NCI-H2029 (cell line): ENCODE measurements at places on chromosomes 1 and 21.

DNA sequence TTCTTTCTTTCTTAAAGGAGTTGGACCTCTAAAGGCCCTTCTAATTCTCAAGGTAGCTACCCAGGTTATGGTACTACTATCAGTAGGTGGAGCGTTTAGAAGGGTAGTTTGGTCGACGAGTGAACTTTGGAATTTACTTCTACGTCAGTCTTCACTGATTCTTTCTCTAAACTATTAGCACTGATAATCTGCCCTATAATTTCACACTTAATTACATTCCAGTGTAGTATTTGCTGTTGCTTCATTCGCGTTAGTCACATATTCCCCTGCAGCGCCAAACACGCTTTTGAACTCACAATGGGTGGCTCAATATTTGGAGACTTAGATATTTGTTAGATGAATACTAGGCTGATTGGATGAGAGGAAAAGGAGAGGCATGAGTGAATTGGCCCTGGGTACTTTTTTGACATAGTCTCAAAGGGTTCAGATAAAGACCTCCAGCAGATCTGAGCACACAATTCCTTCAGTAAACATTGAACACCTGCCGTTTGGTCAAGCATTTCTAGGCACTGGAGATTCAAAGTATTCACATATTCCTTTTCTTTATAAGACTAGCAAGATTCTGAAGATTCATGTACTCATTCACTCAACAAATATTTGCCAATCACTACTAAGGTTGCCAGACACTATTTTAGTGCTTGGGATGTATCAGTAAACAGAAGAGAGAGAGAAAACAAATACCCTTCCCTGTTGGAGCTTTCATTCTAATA lies 929 bp upstream of the FOXJ3 start:
- DNase-seq, result peak; percentile 91

DNA sequence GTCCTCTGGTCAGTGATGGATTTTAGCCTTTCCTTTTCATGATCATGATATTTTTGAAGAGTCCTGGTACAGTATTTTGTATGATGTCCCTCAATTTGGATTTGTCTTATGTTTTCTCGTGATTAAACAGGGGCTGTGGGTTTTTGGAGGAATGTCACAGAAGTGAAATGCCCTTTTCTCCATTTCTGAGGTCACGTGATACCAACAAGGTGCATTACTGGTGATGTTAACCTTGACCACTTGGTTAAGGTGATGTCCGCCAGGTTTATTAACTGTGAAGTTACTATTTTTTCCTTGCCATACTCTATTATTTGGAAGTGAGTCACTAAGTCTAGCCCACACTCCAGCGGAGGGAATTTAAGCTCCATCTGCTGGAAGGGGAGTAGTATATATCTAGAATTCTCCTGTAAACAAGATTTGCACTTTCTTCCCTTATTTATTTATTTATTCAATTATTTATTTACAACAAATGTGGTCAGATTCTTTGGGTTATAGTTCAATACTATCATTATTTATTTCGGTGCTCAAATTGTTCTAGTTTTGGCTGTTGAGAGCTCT lies 123.4 kb downstream of the HIVEP3 start:
- DNase-seq, result no peak

- DNase-seq, result peak; percentile 16
Measured at GRCh38 chr1:14970115-14970798, 183.3 kb upstream of the TMEM51 start.

GRCh38 chr1:73181190-73181540 lies 898.8 kb upstream of the NEGR1 start:
- no peak for DNase-seq

GRCh38 chr1:172699111-172699510 lies 40.2 kb downstream of the FASLG start:
- DNase-seq, result no peak

DNA sequence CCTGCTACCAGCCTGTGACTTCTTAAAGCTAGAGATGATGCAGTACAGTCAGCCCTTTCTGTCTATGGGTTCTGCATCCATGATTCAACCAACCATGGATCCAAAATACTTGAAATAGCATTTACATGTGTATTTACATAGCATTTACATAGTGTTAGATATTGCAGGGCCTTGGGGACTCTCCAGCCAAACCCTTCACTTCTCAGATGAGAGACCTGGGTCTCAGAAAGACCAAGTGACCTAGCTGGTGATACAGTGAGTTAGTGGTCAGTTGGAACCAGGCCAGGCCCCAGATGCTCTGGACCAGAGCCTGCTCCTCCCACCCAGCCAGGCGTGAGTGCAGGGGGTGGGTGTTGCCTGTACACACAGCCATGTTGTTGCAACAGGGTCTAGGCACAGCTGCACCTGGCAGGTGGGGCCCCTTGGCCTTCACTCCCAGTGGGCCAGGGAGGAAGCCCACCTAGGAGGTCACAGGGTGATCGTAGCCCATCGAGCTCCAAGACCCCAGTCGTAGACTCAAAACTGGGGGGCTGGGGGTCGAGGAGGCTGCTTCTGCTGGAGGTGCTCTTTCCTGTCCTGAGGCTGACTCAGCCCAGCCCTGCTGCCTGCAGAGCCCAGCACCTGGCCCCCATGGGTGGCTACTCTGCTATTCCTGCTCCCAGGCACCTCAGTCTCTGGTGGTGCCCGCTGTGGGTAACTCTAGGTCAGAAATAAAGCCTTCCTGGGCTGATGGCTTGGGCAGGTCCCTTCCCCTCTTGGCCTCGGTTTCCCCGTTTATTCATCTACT lies 7.7 kb downstream of the TMEM61 start:
- DNase-seq, result no peak

GRCh38 chr21:38921511-38922251 lies 116.0 kb downstream of the ETS2 start:
- no peak for DNase-seq

GRCh38 chr1:26278724-26279455 lies 996 bp upstream of the SH3BGRL3 start:
- no peak for DNase-seq

DNA sequence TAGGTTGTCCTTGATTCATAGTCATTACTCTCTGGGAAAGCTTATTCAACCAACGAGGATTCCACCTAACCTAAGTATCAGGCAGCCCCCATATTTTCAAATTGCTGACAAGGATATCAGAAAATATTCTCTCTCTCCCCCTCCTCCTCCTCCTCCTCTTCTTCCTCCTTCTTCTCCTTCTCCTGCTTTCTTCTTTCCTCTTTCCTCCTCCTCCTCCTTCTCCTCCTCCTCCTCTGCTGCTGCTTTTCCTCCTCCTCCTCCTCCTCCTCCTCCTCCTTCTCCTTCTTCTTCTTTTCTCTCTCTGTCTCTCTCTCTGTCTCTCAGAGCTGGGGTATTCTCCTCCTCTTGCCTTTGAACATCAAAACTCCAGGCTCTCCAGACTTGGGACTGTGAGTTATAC lies 2.5 kb upstream of the IGSF9 start:
- DNase-seq, result no peak

DNA sequence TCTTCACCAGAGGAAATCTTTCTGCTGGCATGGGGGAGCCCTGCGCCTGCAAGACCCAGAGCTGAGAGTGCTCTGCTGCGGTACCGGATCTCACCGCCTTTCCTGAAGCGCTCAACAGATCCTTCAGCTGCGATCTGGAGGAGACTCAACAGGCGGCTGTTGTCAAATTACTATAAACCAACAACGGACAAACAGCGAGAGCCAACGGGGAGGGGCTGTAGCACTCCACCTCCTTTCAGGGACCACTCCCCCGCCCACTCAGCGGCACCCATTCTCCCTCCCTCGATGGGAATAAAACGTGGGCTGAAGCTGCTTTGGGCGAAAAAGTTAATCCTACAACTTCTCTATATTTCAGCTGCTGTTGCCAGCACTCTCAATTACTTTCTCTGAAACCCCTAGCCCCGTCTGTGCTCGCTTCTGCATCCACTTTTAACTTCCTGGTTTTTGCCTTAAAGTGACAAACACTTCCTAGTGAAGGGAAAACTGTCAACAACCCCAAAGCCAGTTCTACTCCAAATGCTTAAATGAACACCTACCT lies at the start of gene FMO5:
Gene FMO5 (minus strand): TSS at position 147 of the 538 bp plus-strand sequence. CDS start 310 bp downstream, outside the sequence.
- DNase-seq, result peak; percentile 73

DNA sequence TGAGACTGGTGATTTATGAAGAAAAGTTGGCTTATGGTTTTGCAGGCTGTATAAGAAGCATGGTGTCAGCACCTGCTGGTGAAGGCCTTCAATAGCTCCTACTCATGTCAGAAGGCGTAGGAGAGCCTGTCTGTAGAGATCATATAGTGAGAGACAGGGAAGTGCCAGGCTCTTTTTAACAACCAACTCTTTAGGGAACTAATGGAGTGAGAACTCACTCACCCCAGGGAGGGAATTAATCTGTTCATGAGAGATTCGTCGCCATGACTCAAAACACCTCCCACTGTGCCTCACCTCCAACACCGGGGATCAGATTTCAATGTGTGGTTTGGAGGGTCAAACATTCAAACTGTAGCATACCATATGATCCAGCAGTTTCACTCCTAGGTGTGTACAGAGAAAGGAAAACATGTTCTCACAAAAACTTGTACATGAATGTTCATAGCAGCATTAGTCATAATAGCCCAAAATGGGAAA lies 72.6 kb downstream of the TTC3 start:
- DNase-seq, result no peak

- DNase-seq, result no peak
Measured at GRCh38 chr1:41920658-41921057, 1.9 kb upstream of the HIVEP3 start.

DNA sequence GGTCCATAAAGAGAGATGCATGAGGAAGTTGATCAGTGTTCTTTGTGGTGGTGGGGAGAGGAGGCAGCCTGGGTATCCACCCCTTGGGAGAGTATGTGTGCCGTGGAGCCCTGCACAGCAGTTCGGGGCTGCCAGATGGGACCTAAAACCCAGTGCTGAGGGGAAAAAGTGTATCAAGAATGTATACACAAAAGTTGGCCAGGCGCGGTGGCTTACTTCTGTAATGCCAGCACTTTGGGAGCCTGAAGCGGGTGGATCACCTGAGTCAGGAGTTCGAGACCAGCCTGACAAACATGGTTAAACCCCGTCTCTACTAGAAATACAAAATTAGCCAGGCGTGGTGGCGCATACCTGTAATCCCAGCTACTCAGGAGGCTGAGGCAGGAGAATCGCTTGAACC lies 4.1 kb upstream of the TTC4 start:
- DNase-seq, result no peak

DNA sequence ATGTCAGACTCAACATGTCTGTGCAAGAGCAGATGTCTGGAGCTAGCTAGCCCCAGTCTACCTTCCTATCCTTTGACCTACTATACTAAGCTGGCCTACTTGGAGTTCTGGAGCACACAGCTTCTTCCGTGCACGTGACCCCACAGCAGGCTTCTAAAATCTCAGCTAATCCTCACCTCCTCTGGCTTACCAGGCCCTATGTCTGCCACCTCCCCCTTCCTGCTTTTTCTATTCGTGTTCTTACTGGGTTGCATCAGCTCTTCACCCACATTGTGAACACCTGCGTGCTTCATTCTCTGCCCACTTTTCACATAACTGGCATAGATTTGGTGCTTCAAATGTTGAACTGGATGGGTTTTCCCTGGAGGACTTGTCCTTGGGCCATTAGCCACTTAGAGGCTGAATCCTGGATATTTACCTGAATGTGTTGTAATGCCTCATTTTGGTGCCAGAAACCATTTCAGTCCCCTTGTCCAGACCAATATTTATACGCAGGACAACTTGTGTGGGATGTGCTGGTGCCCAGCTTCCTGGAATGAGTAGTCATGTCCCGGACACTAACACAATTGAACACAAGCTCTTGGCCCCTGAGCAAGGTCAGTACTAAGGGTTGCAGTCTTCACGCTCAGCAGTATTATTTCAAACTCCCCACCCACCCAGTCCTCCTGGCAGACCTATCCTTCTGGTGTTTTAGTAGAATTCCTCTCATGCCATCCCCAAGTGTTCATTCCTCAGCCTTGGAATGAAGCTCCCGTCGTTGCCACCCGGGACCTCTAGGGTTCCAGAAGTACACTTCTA lies 24.0 kb downstream of the TENT5C start:
- DNase-seq, result no peak

DNA sequence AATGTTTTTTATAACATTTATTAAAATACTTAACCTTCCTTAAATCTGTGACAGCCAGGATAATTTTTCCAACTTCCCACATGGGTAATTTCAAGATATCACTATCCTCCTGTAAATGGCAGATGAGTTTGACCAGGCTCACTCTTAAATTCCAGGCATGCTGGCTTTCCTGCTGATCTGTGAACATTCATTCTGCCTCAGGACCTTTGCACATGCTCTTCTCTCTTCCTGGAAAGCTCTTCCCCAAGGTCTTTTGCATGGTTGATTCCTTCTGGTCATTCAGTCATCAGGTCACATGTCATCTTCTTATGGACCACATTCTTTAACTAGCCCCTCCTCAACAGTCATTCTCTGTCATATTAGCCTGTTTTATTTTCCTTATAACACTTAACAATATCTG lies 5.7 kb downstream of the ST6GALNAC5 start:
- no peak for DNase-seq

GRCh38 chr1:211577277-211577818 lies 1.6 kb downstream of the SLC30A1 start:
- no peak for DNase-seq

DNA sequence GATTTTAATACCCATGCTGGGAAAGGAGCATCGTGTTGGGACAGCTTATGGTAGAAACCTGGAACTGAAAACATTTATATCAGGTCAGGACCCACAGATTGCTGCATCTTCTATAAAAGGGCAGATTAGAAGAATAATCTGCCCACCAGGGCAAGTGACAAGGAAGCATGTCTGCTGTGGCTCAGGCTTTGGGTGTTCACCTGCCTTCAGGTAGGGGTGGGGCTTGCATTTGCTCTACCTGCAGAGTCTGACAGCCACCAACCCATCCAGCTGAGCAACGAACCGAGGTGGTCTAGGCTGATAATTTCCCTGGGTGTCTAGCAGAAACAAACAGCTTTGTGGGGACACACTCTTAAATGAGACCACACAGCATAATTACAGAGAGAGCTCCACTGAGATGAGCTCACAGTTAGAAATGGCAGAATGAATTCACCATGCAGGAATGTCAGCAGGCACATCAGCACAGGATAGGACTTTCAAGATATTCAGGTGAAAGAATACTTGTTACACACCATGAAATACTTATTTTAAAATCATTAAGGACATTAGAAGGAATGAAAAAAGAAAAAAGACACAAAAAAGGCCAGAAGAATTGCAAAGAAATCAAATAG lies 36.1 kb upstream of the B3GALT5 start:
- no peak for DNase-seq

GRCh38 chr1:109620401-109620791 lies 759 bp downstream of the AMPD2 start:
- DNase-seq, result no peak

GRCh38 chr1:43736819-43737218 lies 29.5 kb downstream of the ST3GAL3 start:
- no peak for DNase-seq

GRCh38 chr1:150142083-150142482 lies 7.6 kb upstream of the PLEKHO1 start:
- no peak for DNase-seq

- no peak for DNase-seq
Measured at GRCh38 chr21:41418393-41418792, 7.6 kb upstream of the MX1 start.

- DNase-seq, result no peak
Measured at GRCh38 chr1:41586230-41586629, 101.7 kb upstream of the EDN2 start.
